NCI-H460 (cell line): ENCODE measurements at places on chromosomes 7 and 10. TPM values are rescaled to one million over a fixed set of nuclear protein-coding genes. Genes with fewer than 3 reads are reported as not detected.

DNA sequence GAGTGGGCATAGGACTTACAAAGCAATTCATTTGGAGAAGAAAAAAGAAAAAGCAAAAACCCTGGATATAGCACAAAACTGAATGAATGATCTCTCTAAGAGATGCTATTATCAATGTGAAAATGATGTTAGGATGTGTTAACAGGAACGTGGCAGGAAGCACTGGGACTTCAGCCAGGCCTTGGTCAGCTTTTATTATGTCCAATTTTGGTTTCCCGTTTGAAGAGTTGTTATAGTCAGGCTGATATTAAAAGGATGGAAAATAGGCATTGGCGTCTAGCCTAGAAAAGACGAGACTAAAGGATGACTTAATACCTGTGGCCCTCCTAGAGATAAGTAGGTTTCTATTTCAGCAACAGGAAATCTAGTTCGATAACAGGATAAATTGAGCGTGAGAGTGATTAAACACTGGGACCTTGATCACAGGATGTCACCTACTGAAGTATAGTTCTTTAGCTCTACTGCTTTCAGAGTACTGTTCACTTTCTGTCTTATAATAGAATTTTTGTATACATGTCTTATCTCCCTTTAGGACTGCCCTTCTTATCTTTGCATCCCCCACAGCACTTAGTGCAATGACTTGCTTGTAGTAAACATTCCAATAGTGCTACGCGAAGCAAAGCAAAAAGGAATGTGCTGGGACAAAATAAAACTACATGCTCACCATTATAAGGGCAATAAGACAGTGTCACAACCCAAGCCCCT is 99.8 kb upstream of the AGBL3 start:
- DNase-seq, result no peak

The GJD4 gene
- total RNA-seq, result not detected in 2 replicates

The NRG3 gene
- not detected in 2 replicates for total RNA-seq

DNA sequence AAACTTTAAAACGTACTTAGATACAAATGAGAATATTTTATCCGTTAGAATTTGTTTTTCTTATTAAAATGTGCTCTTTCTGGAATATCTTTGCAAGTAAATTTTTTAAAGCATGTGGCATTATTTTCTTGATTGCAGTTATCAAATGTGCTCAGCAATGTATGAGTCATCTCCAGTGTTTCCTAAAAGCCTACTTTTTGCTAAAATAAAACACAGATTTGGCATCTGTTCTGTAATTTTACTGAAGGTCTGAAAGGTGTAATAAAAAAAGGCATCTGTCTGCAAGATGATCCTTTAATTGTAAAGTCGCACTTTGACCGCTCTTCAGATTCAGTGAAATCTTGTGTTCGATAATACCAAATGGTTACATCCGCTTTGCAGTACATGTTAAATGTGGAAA is 3.4 kb downstream of the GNAT3 start:
- no peak for DNase-seq

The PRPS1L1 gene
- total RNA-seq, result not detected in 2 replicates

DNA sequence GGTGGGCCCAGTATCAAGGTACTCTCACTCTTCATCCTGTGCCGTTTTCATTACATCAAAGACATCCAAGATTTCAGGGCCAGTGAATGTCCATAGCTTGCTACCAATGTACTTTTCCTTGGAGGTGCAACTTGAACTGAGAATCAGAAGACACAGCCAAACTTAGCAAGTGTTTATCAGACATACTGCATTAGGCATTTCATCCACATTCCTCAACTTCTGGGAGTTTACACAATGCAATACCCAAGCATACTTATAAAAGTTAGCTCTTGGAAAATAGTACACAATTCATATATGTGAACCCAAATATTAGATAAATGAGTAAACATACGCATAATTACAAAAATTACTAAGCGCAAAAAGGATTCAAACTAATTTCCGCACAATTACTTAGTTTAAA is 216.3 kb upstream of the RHOBTB1 start:
- DNase-seq, result no peak

The LIPM gene
- not detected in 2 replicates for total RNA-seq

The SFMBT2 gene
- 3.8 and 4.0 TPM in 2 replicates for total RNA-seq

The RET gene
- total RNA-seq, result 0.02 TPM in 1 of 2 replicates, not detected in the other

DNA sequence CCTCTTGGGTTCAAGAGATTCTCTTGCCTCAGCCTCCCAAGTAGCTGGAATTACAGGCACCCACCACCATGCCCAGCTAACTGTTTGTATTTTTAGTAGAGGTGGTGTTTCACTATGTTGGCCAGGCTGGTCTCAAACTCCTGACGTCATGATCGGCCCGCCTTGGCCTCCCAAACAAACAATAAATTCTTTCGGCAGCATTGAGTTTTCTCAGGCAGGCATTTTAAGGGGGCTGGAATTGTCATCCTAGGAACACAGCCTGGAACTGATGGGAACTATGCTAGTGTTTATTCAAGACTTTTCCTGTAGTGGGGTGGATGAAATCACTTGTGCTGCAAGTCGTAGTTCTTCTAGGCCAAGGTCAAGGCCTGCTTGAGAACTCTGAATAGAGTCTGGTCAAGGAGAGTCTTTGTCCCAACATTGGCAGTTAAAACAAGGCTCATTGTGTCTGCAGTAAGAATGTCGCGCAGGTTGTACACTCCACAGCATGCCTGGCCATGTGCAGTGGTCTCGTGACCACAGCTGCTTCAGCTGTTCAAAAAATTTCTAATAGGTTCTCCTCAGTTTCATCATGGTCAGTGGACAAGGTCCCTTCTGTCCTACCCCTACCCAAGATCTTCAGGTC is 92.8 kb downstream of the HECW1 start:
- no peak for DNase-seq

The KLHDC10 gene
- total RNA-seq, result 36.9 and 48.0 TPM in 2 replicates

GRCh38 chr7:84800846-84801245 is 386.0 kb downstream of the SEMA3D start:
- DNase-seq, result no peak

DNA sequence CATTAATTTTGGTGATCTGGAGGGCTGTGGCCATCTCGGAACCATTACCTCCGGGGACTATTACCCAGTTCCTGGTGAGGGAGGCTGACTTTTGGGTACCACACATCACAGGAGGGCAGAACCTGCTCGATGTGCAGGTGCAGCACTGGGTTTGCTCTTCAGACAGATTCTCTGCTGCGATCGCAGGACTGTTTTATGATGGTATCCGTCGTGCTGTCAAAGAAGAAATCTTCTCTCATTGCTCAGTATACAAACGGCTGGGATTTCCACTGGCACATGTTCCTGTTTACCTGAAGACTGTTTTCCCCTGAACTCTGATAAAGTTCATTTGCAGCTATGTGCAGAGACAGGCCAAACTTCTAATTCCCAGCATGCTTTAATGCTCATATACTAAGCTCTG is 27.2 kb upstream of the SHH start:
- no peak for DNase-seq
